Left colon (tissue), 2 donors: ENCODE measurements at places on chromosomes 12 and 14.

GRCh38 chr12:22743700-22744099 lies 118.7 kb downstream of the ETNK1 start:
- no peak for DNase-seq

GRCh38 chr14:45940318-45940717 lies 687.3 kb upstream of the MIS18BP1 start:
- no peak for DNase-seq

DNA sequence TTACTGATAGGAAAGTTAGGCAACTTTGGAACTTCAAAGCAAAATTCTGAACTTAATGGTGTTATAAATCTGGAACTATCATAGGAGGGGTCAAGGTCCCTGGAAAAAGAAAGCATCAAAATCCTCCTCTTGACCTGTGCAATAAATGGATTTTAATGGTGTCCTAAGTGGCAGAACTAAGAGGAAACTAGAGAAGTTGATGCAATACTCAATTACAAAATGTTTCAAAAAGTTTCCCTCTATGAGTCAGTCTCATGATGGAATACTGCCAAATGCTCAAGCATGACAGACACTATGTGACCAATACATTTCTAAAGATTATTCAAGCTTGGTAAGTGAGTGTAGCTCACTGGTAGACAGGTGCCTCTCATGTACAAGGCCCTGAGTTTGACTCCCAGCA lies 47.7 kb upstream of the ERGIC2 start:
- no peak for DNase-seq

GRCh38 chr12:34402228-34402898 lies 380.1 kb downstream of the ALG10 start:
- peak; percentile 0 for DNase-seq

DNA sequence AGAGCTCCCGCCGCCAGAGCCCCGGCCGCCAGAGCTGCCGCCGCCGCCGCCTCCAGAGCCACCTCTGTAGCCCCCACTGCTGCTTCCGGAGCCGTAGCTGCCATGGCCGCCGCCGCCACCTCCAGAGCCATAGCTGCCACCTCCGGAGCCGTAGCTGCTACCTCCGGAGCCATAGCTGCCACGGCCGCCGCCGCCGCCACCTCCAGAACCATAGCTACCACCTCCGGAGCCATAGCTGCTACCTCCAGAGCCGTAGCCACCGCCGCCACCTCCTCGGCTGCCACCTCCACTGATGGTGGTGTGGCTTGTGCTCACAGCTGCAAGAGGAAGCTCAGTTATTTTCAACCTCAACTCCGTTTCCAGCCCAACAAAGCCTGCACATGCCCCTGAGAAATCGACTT lies 4.9 kb downstream of the KRT1 start:
- DNase-seq: no peak

GRCh38 chr12:124779161-124780141 lies 84.2 kb downstream of the SCARB1 start:
- DNase-seq: no peak

GRCh38 chr12:91804533-91804932 lies 341.1 kb downstream of the BTG1 start:
- no peak for DNase-seq

GRCh38 chr12:1170411-1170810 lies 179.4 kb downstream of the ERC1 start:
- no peak for DNase-seq

GRCh38 chr12:106527356-106527755 lies 55.4 kb upstream of the RFX4 start:
- DNase-seq: no peak

- DNase-seq: no peak
Measured at GRCh38 chr12:129083121-129083840, 230.0 kb downstream of the GLT1D1 start.

DNA sequence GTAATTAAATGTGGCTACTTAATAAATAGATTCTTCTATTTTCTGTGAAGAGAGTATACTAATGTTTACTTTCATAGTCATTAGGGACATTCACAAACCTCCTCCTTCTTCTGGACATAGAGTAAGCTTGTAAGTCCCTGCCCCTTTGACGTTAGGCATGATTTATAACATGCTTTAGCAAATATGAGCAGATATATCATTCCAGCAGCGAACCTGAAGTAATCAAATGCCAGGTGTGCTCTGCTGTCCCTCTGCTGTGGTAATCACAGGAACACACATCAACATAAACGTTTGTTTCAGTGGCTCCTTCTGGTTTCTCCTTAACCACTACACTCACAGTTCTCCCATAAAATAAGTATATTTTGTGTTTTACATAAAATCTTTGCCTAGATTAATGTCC lies 961.8 kb downstream of the FLRT2 start:
- DNase-seq: no peak
